CD4-positive, alpha-beta T cell treated with Interleukin-17A for 4 hours (primary cell): ENCODE measurements at places on chromosomes 7 and 10.

- DNase-seq, result no peak
These were observed 12.3 kb downstream of the CISD1 start for GRCh38 chr10:58281092-58281752.

DNA sequence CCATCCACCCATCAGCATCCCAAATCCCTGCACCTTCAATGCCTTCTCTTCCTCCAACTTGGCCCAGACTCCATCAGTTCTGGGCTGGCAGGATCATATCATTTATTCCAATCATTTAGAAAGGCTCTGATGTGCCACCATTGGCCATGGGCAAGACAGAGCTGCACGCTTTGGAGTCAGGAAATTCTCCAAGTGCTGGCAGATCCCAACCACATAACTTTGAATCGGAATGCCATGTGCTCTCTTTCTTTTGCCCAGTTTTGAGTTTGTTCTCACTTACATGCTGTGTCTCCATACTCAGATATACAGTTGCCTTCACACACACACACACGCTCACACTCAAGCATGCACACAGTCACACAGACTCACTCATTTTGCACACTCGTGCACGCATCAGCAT, 85.7 kb upstream of the GHITM start:
- no peak for DNase-seq

DNA sequence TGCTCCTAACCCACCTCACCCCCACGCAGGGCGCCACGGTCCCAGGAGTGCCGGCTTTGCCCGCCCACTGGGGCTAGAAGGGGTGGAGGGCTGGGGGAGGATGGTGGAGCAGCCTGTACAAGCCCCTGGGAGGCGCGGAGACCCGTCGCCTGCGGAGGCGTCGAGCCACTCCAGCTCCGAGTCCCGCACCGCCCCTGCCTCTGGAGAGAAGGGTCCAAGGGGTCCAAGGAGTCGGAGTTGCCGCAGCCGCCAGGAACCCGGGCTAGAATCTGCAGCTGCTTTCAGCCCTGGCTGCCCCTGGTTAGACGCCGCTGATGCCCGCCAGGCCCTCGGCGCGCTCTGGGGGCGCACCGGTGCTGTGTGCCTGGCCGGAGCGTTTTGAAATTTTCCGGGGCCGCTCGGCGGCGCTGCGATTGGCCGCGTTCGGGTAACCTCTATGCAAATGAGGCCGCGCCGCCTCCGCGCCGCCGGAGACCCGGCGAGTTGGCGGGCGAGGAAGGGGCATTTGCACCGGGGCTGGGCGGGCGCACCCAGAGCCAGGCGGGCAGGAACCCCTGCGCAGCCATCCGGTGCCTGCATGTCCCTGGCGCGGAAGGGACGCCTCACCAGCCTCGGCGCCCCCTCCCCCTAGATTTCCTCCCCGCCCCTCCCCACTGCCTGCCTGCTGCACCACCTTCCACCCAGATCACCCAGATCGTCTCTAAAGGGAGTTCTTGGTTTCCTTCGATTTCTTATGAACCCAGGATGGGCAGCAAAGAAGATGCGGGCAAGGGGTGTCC, at the start of gene HMX2:
Gene HMX2, plus strand, starts transcription at position 502 of the 779 bp plus-strand sequence. Its CDS starts 243 bp downstream, at position 745.
- DNase-seq, result peak; percentile 53

DNA sequence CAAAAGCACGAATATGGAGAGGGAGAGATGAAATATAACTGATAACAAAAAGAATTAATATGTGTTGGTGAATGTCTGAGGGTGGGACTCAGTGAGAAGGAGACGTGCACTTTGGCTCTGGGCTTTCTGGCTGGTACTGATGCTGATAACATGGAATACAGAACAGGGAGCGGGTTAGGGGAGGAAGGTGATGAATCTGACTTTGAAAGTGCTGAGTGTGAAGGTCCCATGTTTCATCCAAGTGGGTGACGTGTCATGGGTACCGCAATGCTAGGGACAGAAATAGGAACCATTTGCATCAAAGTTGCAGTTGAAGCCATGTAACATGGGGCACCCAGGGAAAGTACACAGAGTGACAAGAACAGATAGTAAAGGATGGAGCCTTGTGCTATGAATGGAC, 236.6 kb upstream of the MYO3A start:
- DNase-seq, result no peak

- DNase-seq, result no peak
These were observed 16.4 kb downstream of the HOXA1 start for GRCh38 chr7:27079234-27079975.

DNA sequence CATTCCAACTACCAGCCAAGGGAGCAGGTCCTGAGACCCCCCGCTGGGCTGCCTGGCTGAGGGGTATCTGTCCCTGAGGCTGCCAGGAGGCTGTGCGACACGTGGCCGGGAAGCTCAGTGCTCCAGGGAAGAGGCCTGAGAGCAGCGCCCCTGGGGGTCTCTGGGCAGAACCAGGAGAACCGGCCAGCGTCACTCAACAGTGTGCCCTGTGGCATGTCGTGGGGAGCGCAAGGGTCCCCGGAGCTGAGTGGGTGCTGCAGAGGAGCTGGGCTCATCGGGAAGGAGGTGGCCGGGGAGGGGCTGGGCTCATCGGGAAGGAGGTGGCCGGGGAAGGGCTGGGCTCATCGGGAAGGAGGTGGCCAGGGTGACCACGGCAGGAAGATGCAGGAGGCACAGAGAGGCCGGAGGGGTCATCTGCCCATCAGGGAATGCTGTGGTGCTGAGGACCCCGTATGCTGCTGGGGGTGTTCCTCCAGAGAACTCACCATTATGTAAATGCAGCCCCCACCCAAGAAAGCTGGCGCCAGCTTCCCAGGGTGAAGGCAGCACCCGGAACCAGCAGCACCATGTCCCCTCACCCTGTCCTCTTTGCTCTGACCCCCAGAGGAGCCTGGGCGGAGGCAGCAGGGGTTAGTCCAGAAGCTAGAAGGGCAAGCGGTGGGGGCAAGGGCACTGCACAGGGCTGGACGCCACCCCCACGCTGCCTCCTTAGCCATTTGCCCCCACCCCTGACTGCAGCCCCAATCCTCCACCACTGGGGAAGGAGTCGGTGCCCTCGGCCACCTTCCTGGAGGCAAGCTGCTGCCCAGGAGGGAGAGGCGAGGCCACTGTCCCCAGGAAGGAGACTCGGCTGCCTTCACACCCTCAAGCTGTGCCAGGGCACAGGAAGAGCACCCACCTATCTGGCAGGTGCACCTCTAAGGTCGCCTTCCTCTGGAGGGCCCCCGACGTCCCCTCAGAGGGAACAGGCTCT, 33.3 kb downstream of the CALML3 start:
- no peak for DNase-seq

GRCh38 chr10:130028465-130028819, 64.4 kb upstream of the EBF3 start:
- DNase-seq, result no peak

DNA sequence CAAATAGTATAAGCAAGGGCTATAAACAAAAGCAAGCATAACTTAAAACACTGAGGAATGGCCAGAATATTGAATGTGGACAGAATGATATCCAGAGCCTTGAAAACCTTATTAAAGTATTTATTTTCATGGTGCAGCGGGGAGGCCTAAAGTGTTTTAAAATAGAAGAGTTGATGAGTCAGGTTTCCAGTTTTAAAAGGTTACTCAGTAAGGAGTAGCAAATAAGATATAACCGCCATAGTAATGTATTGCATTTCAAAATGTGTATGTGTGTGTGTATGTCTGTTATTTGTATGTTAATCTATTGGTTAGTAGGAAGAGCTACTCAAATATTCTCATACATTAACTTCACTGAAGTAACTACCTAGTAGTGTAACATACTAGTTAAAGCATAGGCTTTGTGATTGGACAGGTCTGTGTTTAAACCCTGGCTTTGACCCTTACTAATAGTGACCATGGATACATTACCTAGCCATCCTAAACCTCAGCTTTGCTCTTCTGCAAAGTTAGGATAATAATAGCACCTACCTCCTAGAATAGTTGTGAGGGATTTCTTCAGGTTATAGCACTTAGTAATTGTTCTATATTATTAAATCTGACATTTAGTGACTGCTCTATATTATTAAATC, 16.9 kb downstream of the CUTC start:
- DNase-seq, result no peak

DNA sequence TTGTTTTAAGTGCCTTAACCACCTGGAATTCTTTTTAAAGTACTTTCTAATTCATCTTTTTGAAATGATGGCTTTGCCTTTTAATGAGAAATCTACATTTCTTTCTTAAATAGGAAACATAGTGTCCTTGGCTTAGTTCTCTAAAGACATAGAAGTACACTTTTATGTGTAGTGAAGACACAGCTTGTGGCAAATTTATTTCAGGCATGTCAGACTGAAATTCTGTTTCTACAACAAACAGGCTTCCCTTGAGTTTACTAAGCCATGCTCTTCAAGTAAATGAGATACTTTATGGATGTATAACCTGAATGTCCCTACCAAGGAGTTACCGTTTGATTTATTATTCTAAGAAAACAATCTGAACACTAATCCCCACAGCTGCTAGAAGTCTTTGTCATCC, 136.9 kb upstream of the MAGI2 start:
- DNase-seq, result no peak

GRCh38 chr7:112060625-112061024, 145.6 kb downstream of the DOCK4 start:
- no peak for DNase-seq

DNA sequence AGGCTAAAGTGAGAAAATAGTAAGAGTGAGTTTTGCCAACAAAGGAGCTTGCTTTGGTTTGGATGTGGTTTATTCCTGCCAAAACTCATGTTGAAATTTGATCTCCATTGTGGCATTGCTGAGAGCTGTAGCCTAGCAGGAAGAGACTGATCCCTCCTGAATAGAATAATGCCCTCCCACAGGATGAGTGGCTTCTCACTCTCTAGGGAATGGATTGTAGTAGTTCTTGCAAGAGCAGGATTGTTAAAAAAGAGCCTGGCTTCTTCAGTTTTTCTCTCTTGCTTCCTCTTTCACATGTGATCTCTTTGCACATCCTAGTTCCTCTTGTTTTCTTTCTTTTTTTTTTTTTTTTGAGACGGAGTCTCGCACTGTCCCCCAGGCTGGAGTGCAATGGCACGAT, 34.4 kb downstream of the ASAH2 start:
- no peak for DNase-seq

DNA sequence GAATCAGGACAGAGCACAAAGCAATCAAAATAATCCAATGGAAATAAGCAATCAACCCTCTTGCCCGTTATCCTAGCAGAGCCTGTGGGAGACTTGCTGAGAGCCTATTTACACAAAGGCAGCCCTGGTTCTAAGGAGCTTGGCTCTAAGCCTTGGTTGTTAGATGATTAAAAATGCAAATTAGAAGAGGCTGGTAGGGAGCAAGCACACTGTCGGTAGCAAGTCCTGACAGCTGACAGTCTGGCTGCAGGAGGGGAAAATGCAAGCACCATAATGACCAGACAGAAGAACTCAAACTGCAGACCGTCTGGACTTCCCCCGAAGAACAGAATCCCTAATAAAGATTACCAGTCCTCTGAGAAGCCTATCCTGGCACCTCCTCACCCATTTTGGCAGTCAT, 131.8 kb upstream of the CTTNBP2 start:
- DNase-seq, result no peak

DNA sequence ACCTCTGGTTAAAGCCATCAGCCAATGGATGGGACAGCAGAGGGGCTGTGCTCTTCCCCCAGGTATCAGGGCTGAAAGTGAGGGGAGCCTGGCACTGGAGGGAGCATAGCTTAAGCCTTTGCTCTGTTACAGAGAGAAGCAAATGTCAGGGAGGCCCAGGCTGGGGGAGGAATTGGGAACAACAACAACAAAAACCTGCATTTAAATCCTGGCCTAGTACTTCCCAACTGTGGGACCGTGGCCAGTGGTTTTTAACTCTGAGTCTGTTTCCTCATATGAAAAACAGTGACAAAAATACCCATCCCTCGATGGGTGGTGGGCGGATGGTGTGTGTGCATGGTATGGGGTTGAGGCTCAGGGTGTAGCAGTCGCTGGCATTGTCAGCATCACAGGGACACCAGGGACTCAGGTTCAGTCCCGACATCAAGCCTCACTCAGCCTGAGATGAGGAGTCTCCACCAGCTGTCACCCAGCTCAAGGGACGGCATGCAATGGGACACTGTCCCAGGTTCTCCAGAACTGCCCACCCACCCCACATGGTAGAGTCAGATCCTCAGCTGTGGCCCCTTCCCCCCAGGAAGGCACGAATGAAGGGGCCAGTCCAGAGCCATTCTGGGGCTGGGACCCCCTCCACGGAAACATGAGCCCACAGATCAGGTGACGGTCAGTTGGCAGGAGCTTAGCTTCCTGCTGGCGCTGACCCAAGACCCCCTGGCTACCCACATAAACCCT, 74.5 kb downstream of the AFAP1L2 start:
- no peak for DNase-seq

GRCh38 chr7:50564640-50565558, at the start of gene DDC:
Gene DDC (minus strand): TSS chr7:50565405. CDS start chr7:50544085, 21,320 bp downstream.
- DNase-seq, result no peak

GRCh38 chr10:122132331-122132755, 138.8 kb upstream of the BTBD16 start:
- no peak for DNase-seq

GRCh38 chr10:91909117-91909677, at the start of gene FGFBP3:
Gene FGFBP3 (minus strand): TSS chr10:91909486. CDS start chr10:91908969, 517 bp downstream.
- DNase-seq, result peak; percentile 49

DNA sequence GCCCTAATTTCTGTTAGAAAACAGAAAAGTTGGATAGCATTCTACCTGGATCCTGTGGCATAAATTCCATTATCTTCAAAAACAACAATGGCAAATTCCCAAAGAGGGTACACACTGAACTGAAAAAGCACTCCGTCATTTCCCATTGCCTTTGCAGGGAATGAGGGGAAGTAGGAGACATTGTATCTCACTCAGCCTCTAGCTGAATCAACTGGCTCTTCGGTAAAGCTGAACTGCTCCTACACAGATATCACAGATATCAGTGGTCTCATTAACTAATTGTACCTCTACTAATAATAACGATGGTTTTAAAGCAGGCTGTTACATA, 64.2 kb upstream of the PRKAR2B start:
- no peak for DNase-seq

DNA sequence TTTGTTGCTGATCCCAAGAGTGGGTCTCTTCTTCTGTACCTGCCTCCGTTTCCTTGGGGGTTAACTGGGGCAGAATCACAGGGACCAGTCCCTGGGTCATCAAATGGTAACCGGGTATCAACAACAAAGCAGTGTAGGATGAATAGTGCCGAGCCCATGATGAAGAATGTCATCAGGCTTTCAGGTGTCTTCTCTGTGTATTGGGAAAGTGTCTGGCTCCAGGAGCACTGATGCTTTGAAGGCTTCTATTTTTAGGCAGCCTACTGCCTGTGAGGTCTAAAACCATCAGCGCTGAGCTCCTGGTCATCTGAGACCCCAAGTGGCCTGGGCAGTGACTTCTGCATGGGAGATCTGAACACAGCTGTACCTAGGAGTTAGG, 48.2 kb upstream of the SHH start:
- no peak for DNase-seq

- no peak for DNase-seq
These were observed 22.8 kb downstream of the AKR1C3 start for GRCh38 chr10:5117026-5117425.
